Body of pancreas (tissue), 4 donors: ENCODE measurements at places on chromosomes 12 and 14. TPM values are rescaled to one million over a fixed set of nuclear protein-coding genes. Genes with fewer than 3 reads are reported as not detected.
A peak's percentile ranks its signal among the peaks of the same experiment; 100 is the strongest.

GRCh38 chr14:84074626-84075025 is 1455.3 kb upstream of the FLRT2 start:
- no peaks in the 10 kb centered on the region for H3K36me3 ChIP-seq
- no peaks in the 10 kb centered on the region for H3K27me3 ChIP-seq
- H3K4me1 ChIP-seq, result no peaks in the 10 kb centered on the region
- no peak overlapping the region for H3K4me3 ChIP-seq
- no peak overlapping the region for H3K27ac ChIP-seq

GRCh38 chr12:114404083-114404925 is 1.6 kb downstream of the TBX5 start:
- peaks cover 19% of the 10 kb centered on the region for H3K4me1 ChIP-seq
- no peaks in the 10 kb centered on the region for H3K36me3 ChIP-seq
- H3K4me3 ChIP-seq, result no peak overlapping the region
- DNase-seq, result no peak
- no peak overlapping the region for H3K27ac ChIP-seq

Gene GRIN2B
- total RNA-seq, result under 0.01 TPM

GRCh38 chr12:123973552-123974341 is 732 bp downstream of the ZNF664 start:
- peaks cover 18% of the 10 kb centered on the region for H3K4me1 ChIP-seq
- peak overlapping the region; percentile 73 for H3K4me3 ChIP-seq
- H3K27me3 ChIP-seq, result no peaks in the 10 kb centered on the region
- DNase-seq, result peak; percentile 58

DNA sequence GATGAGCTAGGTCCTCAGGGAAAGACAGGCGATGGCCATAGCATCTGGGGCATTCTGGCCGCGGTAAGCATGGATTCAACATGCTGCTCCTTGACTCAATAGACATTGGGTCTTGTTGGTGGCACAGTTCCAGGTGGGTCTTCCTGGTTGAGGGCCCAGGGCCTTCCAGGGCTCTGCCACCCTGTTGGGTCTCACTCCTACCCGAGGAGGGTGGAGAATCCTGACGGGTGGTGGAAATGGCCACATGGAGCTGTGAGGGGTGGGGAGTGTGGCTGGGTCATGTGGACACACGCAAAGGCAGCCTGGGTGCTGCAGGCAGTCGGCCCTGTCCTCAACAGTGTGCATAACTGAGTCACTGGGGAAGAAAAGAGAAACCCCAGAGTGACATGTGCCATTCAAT is 148.1 kb downstream of the KIF26A start:
- no peak for DNase-seq
- H3K36me3 ChIP-seq, result no peaks in the 10 kb centered on the region
- peaks cover 9% of the 10 kb centered on the region for H3K4me1 ChIP-seq

- H3K27me3 ChIP-seq, result no peaks in the 10 kb centered on the region
- no peak overlapping the region for H3K4me3 ChIP-seq
- DNase-seq, result peak; percentile 25
- no peak overlapping the region for H3K27ac ChIP-seq
- no peaks in the 10 kb centered on the region for H3K36me3 ChIP-seq
These were observed 13.3 kb downstream of the RNASE3 start for GRCh38 chr14:20904393-20905029.

- DNase-seq, result peak; percentile 32
- peaks cover 6% of the 10 kb centered on the region for H3K4me1 ChIP-seq
- no peaks in the 10 kb centered on the region for H3K27me3 ChIP-seq
- H3K36me3 ChIP-seq, result no peaks in the 10 kb centered on the region
These were observed 8.5 kb upstream of the PRKAB1 start for GRCh38 chr12:119659289-119659897.

GRCh38 chr14:90027842-90028241 is 34.0 kb upstream of the KCNK13 start:
- H3K27me3 ChIP-seq, result no peaks in the 10 kb centered on the region
- no peaks in the 10 kb centered on the region for H3K36me3 ChIP-seq
- no peak overlapping the region for H3K4me3 ChIP-seq
- no peaks in the 10 kb centered on the region for H3K4me1 ChIP-seq
- no peak overlapping the region for H3K27ac ChIP-seq

- H3K27ac ChIP-seq, result no peak overlapping the region
- H3K4me1 ChIP-seq, result peaks cover 11% of the 10 kb centered on the region
- no peaks in the 10 kb centered on the region for H3K36me3 ChIP-seq
- H3K4me3 ChIP-seq, result no peak overlapping the region
- H3K27me3 ChIP-seq, result no peaks in the 10 kb centered on the region
These were observed 105.0 kb upstream of the PRB2 start for GRCh38 chr12:11500188-11500860.

GRCh38 chr12:44227616-44228015 is 391.7 kb downstream of the TMEM117 start:
- H3K27ac ChIP-seq, result no peak overlapping the region
- no peaks in the 10 kb centered on the region for H3K4me1 ChIP-seq
- H3K4me3 ChIP-seq, result no peak overlapping the region
- H3K36me3 ChIP-seq, result no peaks in the 10 kb centered on the region

DNA sequence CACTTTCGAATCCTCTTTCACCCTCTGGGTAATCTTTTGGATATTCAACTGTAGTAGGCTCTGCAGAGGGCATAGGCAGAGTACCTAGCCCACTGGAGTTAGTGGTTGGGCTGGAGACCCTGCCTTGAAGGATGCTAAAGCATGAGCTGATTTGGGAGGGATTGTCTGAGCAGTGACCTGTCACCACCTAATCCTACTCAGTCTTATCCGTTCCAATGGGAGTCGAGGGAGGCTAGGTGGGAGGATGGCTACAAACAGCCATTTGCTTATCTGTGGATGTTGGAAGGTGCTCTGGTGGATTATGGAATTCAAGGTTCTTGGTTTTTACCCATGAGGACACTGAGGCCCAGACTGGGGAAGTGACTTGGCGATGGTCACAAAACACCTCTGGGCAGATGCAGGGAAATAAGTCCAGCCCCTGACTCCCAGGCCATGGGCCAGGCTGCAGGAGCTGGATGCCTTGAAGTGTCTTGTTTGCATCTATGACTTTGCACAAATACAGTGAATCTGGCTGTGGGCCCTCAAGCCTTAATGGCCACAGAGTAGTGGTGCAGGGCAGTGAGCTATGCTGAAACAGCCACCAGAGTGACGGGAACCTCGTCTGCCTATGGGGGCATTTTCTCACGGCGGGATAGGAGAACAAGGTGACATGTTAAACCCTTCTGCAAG is 3.7 kb downstream of the KMT5A start:
- H3K4me3 ChIP-seq, result no peak overlapping the region
- H3K4me1 ChIP-seq, result peaks cover 47% of the 10 kb centered on the region
- DNase-seq, result no peak
- peak overlapping the region; percentile 87 for H3K27ac ChIP-seq

- H3K27ac ChIP-seq, result no peak overlapping the region
- no peak overlapping the region for H3K4me3 ChIP-seq
- no peaks in the 10 kb centered on the region for H3K27me3 ChIP-seq
- H3K36me3 ChIP-seq, result no peaks in the 10 kb centered on the region
These were observed 637.8 kb downstream of the DIO2 start for GRCh38 chr14:79573486-79573885.

Gene RPL10L
- not detected for total RNA-seq

DNA sequence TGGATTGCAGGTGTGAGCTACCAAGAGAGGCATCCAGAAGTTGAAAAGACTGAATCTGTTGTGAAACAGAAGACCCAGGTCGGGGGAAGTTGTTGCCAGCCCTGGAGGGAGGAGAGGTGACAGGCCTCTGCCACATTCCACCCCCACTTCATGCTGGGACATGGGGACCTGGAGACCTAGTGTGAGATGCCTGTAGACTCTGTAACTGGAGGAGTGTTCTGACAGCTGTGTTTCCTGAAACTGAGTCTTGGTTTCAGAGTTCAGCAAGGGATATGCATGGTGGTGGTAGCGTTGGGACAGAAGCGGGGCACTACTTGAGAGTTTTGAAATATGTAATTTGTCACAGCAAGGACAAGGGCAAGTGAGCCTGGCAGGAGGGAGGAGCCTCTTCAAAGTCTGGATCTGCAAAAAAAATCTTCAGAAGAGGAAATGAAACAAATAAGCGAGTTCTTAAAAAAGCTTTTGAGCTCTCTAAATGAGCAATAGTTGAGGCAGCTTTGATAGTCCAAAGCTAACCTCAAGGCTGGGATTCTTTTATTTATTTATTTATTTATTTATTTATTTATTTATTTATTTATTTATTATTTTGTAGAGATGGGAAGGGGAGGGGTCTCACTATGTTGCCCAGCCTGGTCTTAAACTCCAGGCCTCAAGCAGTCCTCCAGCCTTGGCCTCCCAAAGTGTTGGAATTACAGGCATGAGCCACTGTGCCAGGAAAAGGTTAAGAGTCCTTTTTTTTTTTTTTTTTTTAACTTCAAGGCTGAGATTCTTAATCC is 58.9 kb upstream of the EEA1 start:
- H3K27me3 ChIP-seq, result no peaks in the 10 kb centered on the region
- H3K27ac ChIP-seq, result peak overlapping the region; percentile 77
- DNase-seq, result peak; percentile 53
- no peak overlapping the region for H3K4me3 ChIP-seq
- H3K4me1 ChIP-seq, result peaks cover 31% of the 10 kb centered on the region

Gene ABHD4
- 28.3 TPM for total RNA-seq

DNA sequence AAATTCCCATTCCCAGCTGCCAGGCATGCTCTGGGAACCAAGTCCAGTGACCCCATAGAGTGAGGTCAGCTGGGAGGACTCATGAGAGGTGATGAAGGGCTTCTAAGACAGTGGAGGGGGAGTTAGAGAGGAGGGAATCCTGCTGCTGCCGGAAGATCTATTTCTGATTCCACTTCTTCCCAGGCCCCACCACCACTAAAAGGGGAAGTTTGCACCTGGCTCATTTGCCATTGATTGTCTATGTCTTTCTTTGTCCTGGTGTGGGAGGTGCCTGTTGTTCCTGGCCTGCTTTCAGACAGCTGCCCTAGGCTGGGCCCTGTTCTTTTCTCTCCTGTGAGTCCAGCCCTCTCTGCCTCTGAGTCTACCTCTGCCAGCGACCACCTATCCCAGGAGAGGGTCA is 3.0 kb upstream of the KRT6A start:
- no peaks in the 10 kb centered on the region for H3K4me1 ChIP-seq
- no peak overlapping the region for H3K27ac ChIP-seq
- H3K4me3 ChIP-seq, result no peak overlapping the region
- no peaks in the 10 kb centered on the region for H3K36me3 ChIP-seq
- no peaks in the 10 kb centered on the region for H3K27me3 ChIP-seq

Gene RNASE1
- total RNA-seq, result 772 TPM

DNA sequence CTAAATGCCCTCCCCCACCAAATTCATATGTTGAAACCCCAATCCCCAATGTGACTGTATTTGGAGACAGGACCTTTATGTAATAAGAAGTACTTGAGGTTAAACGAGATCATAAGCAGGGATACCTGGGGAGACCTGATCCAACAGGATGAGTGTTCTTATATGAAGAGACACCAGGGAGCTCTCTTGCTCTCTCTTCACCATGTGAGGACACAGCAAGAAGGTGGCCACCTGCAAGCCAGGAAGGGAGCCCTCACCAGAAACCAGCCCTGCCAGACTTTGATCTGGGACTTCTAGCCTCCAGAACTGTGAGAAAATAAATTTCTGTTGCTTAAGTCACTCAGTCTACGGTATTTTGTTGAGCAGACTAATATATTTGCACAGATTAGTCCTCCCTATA is 113.6 kb downstream of the NUAK1 start:
- peaks cover 10% of the 10 kb centered on the region for H3K4me1 ChIP-seq
- no peaks in the 10 kb centered on the region for H3K36me3 ChIP-seq
- no peak overlapping the region for H3K27ac ChIP-seq
- H3K4me3 ChIP-seq, result no peak overlapping the region

GRCh38 chr12:127558361-127558760 is 708.6 kb upstream of the TMEM132C start:
- H3K36me3 ChIP-seq, result no peaks in the 10 kb centered on the region
- no peak overlapping the region for H3K27ac ChIP-seq
- no peaks in the 10 kb centered on the region for H3K27me3 ChIP-seq

Gene FGF23
- total RNA-seq, result not detected
